T-cell (primary cell): ENCODE measurements at places on chromosomes 7 and 10.

DNA sequence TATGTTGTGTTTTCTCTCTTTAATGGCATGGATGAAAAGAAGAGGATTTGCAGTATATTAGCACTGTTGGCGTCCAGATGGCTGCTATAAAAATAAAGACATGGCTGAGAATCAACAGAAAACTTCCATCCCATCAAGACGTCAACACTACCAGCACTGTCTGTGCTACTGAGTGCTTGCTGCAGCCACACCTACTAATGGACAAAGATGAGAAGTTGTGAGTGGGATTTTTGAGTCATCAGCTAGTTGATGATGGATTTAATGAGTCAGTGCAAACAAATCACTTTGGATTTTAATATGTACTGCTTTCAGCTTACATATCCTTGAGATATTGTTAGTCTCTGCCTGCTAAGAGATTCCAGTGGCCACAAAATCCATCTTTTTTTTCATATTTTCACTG lies 631.0 kb upstream of the ANKRD30A start:
- no peak for DNase-seq

GRCh38 chr10:98613446-98613845 lies 166.7 kb upstream of the HPS1 start:
- no peak for DNase-seq

- no peak for DNase-seq
Measured at GRCh38 chr10:69340695-69341094, 62.4 kb downstream of the HK1 start.

DNA sequence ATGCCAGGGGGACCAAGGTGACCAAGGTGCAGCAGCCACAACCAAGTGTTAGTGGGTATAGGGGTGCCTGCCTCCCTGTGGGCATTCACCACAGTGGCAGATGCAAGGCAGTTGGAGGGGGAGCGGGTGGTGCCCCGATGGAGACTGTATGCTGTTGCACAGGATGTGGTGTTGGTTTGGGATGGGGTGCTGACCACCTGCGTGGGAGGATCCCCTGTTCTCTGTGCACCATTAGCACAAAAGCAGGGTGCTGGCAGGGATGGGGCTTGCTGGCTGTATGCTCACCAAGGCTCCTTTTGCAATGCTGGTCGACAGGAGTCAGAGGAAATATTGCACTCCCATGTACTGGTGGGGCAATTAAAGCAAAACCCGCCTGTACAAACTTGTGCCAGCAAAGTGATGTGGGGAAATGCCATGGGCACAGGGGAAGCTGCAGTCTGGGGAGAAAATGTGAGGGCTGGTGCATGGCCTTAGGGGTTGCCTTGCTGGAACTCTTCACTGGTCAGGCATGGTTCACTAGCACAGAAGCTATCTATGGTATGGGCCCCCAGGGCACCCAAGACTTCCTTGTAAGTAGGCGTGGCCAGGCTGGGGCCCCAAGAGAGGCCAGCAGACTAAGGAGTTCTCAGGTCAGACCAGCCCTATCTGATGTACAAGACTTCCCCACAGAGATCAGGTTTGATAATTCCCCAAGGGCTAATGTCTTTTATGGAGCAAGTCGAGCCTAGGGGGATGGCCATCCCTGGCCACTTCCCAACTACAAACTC lies 51.9 kb upstream of the GNAT3 start:
- no peak for DNase-seq

- DNase-seq = no peak
Measured at GRCh38 chr7:22576612-22577469, 76.9 kb upstream of the STEAP1B start.

DNA sequence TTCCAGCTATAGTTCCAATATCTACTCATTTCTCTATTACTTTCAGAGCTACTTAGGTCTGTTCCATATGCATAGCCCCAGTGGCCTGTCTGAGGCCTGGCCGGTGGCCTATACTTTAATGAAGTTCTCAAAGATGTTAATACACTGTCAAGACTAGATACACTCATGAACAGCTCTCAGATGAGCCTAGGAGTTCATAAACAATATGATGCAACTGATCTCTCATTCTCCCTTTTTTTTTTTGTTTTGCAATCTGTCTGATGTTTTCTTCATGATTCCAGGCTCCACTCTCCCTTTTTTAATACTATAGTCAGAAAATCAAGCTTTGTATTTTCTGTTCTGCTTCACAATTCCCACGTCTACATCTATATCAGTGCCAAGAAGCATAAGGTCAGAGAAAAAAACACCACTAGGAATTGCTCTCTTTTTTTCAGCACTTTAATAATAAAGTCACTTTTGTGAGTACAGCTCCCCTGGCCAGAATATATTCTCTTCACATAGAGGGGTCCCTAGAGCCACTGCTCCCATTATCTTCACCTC lies 321.0 kb downstream of the C7orf25 start:
- DNase-seq = no peak

DNA sequence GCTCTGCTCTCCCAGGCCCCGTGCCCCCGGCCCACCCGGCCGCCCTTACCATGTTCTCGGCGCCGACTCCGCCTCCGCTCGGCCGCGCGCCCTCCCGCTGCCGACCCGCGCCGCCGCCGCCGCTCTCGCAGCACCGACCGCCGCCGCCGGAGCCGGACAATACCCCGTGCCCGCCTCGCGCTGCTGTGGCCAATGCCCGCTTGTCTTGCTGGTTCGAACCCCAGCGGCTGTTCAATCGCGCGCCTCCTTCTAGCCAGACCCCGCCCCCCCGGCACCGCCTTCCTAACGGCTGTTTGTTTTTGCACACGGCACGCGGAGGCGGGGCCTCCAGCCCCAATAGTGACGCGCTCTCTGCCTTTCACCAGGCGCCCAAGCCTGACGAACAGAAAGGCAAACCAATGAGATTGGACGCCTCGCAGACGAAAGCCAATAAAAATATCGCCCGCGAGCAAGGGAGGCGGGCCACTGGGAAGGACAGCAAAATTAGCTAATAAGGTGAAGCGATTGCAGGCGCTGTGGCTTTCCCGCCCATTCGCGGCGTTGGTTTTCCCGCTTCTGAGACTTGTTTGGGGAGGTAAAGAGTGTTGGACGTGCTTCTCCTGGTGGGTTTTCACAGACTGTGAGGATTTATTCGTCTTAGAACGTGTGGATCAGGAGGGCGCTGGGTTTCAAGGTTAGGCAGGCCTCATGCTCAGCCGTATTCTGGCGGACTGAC lies at the start of gene H2AZ2:
H2AZ2 (minus strand) TSS at position 168 of the 715 bp plus-strand sequence; CDS start at position 52, 116 bp downstream.
- DNase-seq = peak; percentile 99

GRCh38 chr10:90890347-90890746 lies 18.6 kb downstream of the RPP30 start:
- DNase-seq = no peak
